LNCaP clone FGC (cell line): ENCODE measurements at places on chromosomes 12 and 14.
A peak's percentile ranks its signal among the peaks of the same experiment; 100 is the strongest.

GRCh38 chr12:52200086-52200780, 8.4 kb upstream of the KRT80 start:
- no peak for DNase-seq

GRCh38 chr14:20179880-20180279, 10.8 kb upstream of the OR11G2 start:
- no peak for DNase-seq

- no peak for DNase-seq
These were observed 35.1 kb downstream of the ST8SIA1 start for GRCh38 chr12:22299294-22299912.

GRCh38 chr14:106875503-106875902, 1349.1 kb downstream of the TMEM121 start:
- no peak for DNase-seq

GRCh38 chr14:105299654-105300541, 903 bp downstream of the BRF1 start:
- no peak for DNase-seq

DNA sequence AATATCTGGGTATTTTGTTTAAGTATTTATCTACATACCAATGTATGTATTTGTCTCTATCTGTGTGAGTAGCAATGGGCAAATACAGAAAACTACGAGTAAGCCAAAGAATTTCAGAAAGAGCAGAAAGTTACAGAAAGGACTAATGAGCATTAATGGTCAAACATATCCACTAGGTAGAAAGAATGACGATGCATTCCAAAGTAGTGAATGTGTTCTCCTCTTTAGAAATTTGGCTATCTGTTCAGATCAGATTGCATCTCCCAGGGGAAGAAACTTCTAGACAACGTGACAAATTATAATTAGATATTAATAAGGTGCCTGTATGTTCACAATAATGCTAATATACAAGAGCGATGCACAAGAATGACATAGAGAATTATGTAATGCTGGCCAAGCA, 194.5 kb upstream of the GZMB start:
- no peak for DNase-seq

DNA sequence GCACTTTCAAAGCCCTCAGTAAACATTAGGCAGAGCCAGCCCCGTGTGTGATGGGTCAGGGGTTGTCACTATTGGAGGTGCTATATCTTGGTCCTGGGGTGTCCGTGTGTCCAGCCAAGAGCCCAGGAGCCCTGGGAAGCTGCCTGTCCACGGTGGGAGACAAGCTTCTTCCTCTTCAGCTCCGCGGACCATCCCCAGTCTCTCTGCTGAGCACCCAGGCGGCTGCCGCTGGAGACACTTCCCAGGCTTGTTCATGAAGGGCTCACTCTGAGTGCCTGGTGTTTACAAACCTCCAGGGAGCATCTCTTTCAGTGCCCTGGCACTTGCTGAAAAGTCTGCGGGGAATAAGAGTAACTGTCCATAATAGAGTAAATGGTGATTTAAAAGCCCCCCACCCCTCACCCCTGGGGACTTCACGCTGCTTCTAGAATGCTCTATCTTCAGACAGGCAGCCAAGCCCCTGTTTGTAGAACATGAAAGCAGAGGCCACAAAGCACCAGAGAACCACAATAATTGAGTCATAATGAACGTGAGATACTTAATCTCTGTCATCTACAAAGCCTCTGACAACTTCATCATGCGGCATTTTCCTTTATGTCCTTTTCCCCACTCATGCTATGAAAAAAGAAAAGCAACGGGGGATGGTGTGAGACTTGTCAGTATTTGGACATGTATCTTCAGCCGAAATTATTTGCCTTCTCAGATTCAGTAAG, 178.6 kb downstream of the TMEM132C start:
- no peak for DNase-seq

- peak; percentile 26 for DNase-seq
These were observed 6.8 kb upstream of the HNF1A start for GRCh38 chr12:120971299-120972180.

GRCh38 chr14:104732931-104733681, 9.1 kb downstream of the ADSS1 start:
- no peak for DNase-seq

GRCh38 chr12:48185181-48185919, 1.9 kb downstream of the CCDC184 start:
- DNase-seq: no peak

DNA sequence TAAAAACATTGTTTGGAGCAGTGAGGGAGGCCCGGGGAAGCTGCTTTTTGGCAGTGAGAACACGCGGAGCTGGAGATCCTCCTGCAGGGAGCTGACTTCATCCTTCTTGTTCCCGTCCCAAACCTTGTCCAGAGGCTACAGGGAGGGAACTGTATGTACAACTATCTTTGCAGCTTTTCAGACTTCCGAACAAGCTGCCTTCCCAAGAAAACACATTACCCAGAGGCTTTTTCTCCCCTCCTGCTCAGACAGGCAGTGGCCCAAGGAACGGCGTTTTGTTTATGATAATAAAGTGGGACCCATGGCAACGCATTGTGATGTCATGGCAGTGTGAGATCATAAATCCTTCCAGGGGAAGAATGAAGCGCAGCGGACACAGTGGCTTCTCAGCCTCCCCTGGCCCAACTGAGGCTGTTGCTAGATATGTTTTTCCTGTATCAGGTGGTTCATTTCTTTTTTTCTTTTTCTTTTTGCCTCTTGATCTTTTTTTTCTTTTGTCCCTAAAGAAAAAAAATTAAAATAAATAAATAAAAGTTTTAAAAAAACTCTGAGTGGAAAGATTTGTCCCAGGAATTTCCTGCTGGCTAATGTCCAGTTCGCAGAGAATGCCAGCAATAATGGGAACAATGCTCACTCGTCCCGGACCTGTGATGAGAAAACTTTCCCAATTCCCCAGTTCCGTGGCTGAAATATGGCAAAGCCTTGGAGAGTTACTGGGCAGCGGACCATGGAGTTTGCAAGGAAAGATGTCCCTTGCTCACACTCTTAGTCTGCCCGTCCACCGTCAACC, 103.4 kb upstream of the MAP1LC3B2 start:
- DNase-seq: no peak

DNA sequence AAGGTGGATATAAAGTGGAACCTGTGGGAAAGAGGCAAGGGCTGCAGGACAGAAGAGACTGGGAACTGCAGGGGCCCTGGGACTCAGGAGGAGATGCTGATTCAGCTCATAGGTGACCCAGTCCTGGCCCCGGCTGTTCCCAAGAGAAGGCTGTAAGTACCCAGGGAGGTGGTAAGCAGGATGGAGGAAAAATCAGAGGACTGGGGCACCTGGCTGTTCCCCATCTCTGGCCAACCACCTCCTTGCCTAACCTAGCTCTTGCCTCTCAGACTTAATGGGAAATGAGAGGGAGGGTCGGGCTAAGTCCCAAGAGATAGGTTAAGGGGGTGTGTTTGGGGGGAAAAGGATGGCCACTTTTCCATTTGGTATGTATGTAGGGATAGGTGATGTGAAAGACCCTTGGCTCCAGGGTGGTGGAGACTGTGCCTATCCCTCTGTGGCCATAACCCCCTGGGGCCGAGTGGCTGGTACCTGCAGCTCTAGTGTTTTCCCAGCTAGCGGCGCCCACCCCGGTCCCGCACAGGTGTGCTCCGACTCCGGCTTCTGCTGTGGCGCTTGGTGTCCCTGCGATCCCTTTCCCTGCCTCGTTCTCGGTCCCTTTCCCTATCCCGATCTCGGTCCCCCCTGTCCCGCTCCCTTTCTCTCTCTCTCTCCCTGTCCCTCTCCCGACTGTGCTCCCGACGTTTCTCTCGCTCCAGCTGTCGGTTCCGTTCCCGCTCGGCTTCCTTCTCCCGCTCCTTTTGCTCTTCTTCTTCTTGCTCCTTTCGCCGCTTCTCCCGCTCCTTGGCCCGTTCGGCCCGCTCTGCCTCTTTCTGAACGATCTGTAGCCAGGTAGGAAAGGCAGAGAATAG, 1.6 kb upstream of the CDH24 start:
- DNase-seq: no peak

GRCh38 chr12:132167611-132168310, 23.5 kb downstream of the NOC4L start:
- DNase-seq: no peak

DNA sequence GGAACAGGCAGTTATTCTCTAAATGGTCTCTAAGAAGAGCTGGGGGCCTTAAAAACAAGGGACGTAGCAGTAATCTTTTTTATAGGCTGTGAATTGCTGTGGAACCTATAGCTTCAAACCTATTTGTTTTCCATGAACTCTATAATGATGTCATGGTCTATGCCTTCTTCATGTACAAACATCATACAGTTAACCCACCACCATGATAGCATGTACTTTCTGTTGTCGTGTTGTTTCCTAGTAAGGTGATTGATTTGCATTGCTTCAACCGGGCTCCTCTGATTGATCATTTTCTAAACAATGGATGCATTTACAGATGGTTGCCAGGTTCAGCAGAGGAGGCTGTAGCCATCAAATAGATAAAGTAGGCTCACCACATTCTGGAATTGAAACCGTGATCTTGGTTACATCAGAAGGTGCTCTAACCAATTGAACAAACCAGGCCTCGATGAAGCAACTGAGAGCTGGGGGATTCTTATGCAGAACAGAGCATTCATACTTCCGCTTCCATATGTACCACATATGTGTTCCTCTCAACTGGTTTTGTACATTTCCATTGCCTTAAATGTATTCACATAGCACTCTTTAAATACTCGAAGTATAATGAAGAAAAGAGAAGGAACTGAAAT, 25.6 kb upstream of the PCNX1 start:
- DNase-seq: no peak

GRCh38 chr14:64244279-64244678, 49.9 kb downstream of the ESR2 start:
- DNase-seq: no peak

DNA sequence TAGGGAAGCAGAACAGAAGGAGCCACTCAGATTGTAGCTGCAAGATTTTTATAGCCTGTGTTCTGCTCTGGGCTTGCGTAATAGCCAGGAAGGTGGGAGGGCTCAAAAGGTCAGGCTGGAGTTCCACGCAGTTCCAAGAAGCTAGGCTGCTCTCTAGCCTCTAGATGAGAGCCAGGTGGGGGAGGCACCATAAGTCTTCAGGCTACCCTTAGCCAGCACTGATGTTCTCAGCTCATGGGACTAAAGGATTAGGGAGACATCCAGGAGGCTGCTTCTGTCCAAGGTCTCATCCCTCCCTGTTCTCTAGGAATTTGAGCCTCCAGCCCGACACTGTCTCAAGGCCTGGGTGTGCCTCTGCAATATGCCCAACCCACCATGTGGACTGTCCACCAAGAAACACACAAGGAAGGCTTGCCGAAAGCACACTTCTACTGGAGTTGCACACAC, 1.7 kb downstream of the LMBR1L start:
- no peak for DNase-seq

DNA sequence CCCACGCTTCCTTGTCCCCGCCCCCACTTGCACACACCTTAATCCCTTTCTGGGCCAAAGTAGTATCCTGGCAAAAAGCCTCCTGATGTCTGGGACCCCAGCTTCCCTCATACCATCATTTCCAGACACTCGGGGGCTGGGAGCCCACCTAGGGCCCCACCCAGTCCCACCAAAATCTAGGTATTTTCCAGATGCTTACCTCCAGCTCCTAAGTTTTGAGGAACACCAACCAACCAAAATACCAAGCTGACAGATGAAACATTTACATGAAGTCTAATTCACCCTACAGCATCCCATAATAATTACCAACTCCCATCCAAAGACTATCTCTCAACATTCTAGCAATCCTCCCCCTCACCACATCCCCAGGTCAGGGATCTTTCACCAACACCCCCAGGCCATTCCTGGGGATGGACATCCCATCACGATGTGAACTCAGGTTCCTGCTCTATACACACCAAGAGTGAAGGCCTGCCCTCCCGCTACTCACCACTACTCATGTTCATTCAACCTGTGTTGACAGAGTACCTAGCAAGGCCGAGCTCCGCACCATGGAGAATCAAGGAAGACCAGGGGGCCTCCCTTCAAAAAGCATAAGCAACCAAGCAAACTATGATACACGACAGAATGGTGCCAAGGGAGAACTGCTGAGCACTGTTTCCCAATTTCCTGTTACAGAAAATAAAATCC, 1.6 kb upstream of the CHD4 start:
- DNase-seq: no peak

- DNase-seq: no peak
These were observed 22.8 kb upstream of the CEBPE start for GRCh38 chr14:23141706-23142444.

DNA sequence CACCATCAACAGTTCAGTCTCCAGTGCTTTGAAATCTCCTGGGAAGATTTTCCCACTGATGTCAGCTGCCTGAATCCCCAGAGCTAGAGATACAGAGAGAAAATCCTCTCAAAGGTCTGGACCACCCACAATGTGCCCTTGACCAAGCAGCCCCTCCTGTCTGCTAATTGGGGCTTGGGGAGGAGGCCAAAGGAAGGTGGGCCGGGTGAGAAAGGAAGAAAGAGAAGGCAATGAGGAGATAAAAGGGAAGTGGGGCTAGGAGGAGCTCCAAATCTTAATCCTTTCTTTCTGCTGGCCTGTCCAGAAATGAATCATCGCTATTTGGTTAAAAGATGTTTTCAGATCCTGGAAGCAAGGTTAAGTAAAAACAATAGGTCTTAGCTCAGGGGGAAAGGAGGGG, 322.9 kb downstream of the BCL11B start:
- DNase-seq: no peak

GRCh38 chr14:22803687-22803974, 11.6 kb downstream of the SLC7A7 start:
- DNase-seq: no peak

GRCh38 chr12:124573839-124574786, 6.7 kb upstream of the NCOR2 start:
- no peak for DNase-seq

GRCh38 chr12:8145754-8146441, 10.9 kb upstream of the ZNF705A start:
- DNase-seq: no peak

DNA sequence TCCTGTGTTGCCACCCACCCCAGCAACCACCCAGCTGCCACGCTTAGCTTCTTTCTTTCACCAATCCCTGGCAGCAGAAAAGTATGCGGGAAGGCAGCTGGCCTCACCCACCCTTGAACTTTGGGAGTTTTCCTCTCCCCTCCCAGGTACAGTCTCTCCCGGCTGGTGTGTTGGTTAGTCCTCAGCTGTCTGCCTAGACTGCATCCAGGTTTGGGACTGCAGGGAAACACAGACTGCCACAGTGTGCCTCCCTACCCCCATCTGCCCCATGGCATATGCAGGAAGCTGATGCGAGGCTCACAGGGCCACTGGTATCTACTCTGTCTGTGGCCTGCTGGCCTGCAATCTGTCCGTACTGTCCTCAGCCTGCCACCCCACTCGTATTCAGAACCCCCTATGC, 2.1 kb downstream of the CD9 start:
- DNase-seq: no peak
